ENCODE measurements at places on chromosomes 7 and 10. TPM values are rescaled to one million over a fixed set of nuclear protein-coding genes. Genes with fewer than 3 reads are reported as not detected.

GSTO1 gene
- polyA plus RNA-seq, result 73.7 TPM

TMEM176A gene
- polyA plus RNA-seq, result 3.0 TPM

DNAJB12 gene
- 22.1 TPM for polyA plus RNA-seq

STEAP2 gene
- 0.33 TPM for polyA plus RNA-seq

SLC26A5 gene
- not detected for polyA plus RNA-seq

UNC5B gene
- polyA plus RNA-seq, result 1.1 TPM

MYO1G gene
- 0.30 TPM for polyA plus RNA-seq

DNA sequence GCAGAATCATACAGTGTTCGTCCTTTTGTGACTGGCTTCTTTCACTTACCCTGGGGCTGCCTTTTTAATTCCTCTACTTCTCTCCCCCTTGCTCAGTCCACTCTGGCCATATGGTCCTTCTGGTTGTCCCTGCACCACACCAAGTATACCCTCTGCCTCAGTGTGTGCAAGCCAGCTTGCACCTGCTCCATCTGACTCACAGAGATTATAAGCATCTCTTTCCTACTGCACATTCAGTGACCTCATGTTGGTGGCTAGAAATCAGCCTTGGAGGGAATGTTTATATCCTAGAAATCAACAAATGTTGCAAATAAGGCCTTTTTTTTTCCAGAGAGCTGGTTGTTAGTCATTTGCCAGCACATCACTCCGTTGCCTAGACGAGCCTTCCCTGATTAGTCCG lies 67.5 kb upstream of the C10orf90 start:
- no peak for DNase-seq

DNA sequence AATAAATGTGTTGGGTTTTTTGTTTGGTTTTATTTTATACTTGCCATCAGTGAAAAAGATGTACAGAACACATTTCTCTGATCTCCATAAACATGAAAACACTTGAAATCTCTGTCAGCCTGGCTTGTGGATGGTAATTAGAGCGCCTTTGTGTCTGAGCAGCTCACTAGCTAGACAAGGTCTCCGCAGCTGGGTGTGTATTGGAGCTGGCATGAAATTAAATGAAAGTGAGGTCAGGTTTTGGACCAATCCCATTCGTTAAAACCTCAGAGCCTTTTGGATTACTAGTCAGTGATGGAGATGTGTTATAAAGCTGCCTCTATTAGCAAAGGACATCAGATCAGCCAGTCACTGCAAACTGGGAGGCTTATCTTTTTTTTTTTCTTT lies 2.7 kb downstream of the FRAT1 start:
- no peak for DNase-seq

GRCh38 chr7:106501605-106502580 lies 159.1 kb downstream of the CCDC71L start:
- no peak for DNase-seq

DNA sequence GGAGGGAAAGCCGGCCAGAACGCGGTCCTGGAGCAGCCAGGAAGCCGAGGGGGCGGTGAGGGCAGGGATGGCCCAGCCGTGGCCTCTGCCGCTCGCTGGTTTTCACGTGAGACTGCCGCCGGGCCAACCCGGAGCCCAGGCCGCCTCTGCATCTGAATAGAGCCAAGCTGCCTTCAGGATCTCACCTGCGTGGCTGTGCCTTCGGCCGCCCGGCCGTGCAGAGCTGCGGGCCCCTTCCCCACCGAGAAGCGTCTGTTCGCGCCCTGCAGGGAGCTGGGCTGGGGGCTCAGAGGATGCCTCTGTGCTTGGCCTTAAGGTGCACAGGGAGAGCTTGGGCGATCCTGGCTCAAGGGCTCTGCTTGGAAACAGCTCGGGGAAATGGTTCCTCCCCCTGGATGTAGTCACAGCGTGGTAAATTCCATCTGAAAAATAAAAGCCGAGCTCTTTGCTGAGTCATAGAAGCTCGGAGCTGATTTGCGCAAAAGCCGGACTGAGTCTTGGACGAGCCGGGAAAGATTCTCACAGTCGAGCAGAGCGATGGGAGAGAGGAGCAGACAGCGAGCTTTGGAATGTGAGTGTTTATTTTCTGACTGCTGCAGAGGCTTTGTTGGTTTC lies at the start of gene JAKMIP3:
TSS of gene JAKMIP3 (plus strand) at position 456 of the 615 bp plus-strand sequence. CDS start 38,863 bp downstream, outside the sequence.
- peak; percentile 65 for DNase-seq

DNA sequence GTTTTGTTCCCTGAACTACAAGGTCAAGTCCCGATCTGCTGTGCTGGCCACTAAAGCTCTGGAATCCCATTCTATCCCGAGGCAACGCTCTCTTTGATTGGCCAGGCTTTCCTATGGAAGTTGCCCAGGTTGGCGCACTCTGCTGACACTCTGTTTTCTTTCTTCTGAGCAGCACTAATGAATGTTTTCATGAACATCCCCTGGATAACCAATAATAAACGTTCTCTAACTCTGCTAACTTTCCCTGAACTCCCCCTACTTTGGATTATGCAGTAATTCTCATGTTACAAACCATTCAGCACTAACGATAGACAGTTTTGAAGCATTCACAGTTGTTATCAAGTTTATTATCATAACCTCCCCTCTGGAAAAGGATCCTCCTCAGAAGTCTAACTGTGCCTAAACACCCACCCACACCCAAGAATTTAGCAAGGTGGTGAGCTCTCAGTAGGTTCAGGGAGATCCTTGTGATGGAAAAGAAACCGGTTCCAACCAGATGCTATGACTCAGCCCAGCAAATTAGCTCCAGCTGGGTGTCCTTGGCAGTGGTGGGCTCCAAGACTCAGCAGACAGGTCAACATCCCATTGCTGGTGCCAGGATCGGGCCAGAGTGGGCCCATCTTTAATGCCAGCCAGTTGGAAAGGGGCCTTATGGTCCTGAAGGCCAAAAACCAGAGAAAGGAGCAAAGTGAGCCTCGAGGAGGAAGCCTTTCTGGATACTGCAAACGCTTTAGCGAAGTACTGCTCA lies 68.4 kb downstream of the CREB3L2 start:
- DNase-seq, result peak; percentile 66

GRCh38 chr7:34454381-34454780 lies 203.6 kb upstream of the NPSR1 start:
- no peak for DNase-seq
